ENCODE measurements at places on chromosomes 3 and 15. TPM values are rescaled to one million over a fixed set of nuclear protein-coding genes. Genes with fewer than 3 reads are reported as not detected.
A peak's percentile ranks its signal among the peaks of the same experiment; 100 is the strongest.

DNA sequence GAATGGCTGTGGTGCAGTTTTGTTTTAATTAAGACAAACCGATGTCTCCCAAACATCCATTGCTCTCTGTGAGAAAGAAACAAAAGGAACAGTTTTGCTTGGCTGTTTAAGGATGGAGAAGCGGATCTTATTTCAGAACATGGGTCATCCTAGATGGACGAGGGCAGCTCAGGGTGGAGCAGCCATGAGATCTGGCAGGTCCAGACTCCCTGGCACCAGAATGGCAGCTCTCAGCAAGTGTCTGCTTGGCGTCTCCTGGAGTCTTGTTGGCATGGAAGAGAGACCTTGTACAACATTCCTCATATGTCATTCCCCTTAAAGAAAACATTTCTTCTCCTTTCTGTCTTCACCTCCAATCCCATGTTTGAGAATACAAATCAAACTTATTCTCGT lies 93.8 kb downstream of the ADAMTSL3 start:
- DNase-seq: no peak

DNA sequence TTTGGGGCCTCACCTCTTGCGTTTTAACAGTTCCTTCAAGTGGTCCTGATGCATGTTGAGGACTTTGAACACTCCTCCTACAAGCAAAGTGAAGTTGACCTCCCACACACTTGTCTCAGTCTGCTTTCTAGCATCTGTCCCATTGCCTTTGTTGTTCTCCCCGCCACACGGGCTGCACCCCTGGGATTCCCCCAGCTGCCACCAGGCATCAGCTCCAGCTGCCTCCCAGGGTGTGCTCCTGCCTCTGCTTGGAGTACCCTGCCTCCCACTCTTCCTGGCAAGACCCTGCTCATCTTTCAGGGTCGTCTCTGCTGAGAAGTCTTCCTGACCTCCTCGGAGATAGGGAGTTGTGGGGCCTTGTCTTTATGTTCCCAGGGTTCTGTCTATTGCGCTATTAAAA lies 52.2 kb downstream of the IGF1R start:
- DNase-seq: no peak

- DNase-seq: no peak
These were observed 102.7 kb downstream of the SCAPER start for GRCh38 chr15:76802411-76802810.

DNA sequence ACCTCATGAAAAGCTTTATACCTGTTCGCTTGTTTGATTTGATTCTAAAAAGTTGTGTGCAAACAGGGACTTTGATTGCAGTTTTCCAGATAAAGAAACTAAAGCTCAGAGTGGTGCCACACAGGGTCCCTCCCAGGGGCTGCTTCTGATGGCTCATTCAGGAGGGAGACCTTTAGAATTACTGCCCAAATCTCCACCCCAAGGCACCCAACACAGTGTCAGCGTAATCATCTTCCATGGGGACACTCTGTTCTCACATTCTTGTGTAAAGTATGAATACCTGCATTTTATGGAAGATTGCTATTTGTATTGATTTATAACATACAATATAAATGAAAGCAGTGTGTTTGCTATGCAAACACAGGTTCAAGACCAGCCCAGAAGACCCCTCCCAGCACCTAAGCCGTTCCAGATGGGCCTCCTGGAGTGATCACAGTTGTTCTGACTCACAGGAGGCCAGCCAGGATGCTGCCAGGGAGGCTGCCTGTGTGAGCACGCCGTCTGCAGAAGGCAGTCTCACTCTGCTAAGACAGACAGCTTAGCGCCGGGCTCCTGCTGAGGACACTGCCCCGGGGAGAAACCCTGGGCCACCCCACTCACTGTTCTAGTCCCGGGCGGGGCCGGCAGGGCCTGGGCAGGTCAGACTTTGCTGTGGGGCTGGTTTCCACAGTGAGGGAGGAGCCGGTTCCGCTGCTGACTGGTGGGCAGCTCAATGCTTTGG lies 185.6 kb downstream of the FAM43A start:
- peak; percentile 94 for DNase-seq

DNA sequence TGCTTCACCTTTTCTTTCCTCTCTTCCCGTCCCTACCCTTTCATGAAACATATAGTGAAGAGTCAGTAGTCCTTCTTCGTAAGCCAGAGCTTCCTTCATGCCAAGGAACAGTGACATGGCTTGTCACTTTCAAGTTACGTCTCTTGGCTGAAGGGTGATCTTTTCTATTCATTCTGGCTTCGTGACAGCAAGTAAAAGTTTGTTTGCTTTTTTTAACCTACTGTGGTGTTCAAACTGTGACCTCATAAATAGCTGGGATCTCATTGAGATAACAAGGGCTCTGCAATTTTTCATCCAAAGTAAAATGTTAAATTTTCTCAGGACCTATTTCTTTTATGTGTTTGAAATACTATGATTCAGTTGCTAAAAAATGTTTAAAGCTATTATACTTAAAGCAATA lies 10.5 kb downstream of the CDIN1 start:
- DNase-seq: no peak

- DNase-seq: no peak
These were observed 97.5 kb downstream of the CHDH start for GRCh38 chr3:53748512-53749271.

DNA sequence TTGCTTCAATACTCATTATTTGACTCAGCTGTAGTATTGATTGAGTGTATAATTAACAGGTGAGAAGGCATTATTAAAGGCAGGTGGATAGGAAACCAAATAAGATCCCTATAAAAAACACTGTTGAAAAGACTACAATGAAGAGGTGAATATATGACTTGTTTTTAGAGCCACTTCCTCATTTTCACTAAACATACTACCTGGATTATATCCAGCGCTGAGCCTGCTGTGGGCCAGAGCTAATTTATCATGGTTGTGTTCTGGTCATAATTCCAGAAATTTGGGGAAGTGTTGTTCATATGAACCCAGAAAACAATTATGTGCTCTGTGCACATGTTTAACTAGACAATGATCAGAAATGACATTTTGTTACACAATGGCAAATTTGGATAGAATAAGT lies 235.3 kb upstream of the MME start:
- no peak for DNase-seq

- DNase-seq: no peak
These were observed 612 bp upstream of the TBL1XR1 start for GRCh38 chr3:177197727-177198460.

DNA sequence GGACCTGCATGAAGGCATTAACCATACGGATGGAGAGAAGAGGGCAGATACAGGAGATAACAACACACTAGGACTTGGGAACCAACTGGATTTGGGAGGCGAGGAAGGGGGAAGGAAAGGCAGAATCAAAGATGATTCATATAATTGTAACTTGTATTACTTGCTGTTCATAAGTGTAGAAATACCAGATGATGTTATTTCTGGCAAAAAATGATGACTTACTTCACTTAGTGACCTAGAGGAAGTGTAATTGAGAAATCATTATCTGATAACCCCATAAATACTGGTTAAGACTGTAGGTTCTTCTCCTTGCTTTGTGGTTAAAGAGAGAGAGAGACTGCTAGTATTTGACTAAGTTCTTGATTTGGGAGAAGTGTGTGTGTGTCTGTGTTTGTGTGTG lies 50.5 kb upstream of the GK5 start:
- no peak for DNase-seq

DNA sequence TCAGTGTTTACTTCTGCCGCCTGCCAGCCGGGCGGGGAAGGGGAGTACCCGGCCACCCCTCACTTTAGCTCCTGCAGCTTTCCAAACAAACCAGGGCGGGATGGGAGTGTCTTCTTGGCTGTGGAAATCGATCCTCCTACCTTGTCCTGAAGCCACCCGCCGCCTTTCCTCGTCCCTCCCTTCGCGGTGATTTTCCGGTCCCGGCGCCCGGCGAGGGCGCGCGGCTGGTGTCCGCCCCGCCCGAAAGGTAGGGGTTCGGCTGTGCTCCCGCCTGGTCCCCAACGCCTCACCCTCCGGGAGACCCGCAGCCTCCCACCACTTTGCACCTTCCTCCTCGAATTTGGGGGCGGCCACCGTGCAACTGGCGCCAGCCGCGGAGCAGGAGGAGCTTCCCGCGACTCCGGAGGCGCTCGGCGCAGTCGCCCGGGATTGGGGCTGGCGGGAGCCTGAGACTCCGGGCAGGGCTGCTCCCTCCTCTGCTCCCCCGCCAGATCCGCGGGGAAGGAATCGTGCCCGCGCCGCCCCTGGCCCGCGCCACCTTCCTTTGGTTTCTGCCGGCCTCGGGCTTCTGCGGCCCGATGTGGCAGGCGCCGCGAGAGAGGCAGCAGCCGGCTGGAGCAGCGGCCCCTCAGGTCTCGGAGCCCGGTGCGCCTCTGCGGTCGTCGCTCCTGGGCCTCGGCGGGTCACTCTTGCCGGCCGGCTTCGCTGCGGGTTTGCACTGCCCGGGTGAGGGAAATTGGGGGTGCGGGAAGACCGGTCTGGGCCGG lies 30.7 kb upstream of the ST3GAL6 start:
- peak; percentile 50 for DNase-seq

DNA sequence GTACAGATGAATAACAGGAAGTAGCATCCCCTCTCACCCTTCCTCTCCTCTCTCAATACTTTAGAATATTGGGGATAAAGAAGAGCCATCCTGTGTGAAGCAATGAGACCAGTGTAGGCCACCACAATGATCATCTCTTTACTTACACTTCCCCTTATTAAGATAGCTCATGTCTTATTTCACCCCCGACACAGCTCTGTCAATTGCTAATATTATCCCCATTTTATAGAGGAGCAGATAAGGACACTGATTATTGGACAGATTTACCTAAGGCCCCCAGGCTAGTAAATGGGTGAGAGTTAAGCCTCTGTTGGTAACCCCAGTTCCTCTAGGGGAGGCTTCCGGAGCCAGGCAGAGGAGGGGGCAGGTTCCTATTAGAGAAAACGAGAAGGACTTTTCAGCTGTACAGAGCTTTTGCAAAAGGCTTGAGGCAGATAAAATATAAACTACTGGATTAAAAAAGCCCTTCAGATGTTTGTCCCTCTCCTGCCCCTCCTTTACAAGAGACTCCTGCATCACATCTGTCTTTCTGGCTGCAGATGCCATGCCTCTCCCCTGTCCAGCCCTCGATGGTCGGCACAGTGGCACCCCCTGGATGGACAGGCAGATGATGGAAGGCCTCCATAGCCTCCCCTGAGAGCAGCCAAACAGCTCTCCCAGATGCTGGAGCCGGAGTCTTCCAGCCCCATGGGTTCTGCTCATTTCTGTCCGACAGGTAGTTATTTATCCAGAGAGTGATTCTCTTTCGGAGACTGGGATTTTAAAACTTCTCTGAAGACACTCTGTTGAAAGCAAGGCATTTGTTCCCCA lies 49.4 kb upstream of the LCTL start:
- no peak for DNase-seq

DNA sequence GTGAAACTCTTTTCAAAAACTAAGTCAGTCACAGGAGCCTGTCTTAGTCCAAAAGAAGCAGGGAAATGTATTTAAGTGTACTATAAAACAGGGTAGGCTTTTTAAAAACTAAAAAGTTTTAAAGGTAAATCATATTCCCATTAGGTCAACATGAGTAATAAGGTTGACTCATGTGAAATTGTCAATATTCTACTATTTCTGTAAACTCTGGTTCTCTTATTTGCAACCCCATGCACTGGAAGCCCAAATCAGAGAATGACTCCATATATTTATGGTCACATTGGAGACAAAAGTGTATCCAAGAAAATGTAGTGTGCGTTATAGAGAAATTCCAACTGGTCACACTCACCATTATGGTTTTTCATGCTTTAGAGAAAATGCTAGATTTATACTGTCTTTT lies 600.3 kb upstream of the TGFBR2 start:
- DNase-seq: no peak

GRCh38 chr3:15941958-15942357 lies 144.2 kb upstream of the ANKRD28 start:
- no peak for DNase-seq

DNA sequence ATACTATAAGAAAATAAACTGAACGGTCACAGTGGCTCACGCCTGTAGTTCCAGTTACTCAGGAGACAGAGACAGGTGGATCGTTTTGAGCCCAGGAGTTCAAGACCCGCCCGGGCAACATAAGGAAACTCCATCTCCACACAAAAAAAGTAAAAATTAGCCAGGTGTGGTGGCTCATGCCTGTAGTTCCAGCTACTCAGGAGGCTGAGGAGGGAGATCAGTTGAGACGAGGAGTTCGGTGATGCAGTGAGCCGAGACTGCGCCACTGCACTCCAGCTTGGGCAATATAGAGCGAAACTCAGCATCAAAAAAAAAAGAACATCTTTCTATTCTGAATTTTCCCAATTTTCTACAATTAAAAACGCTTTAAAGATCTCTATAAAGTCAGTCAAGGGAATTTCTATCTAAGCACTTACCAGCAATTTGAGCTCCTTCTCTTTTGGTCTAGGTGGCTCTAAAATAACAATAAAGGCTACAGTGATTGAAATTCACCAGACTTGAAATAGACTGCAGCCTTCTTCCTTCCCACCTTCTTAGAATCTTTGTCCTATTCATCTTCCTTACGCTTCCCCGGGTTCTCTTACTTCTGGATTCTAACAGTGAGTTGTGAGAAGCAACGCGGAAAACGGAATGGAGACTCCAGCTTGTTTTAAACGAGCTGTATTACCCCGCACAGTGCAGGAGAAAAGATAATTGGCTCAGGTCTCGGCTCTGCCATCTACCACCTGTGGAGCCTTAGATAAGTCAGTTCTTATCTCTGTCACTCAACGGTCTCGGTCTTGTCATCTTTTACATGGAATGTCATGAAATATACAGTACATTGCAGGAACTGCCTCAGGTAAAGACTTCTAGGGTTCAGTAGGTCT lies 812 bp upstream of the SEC62 start:
- DNase-seq: no peak

DNA sequence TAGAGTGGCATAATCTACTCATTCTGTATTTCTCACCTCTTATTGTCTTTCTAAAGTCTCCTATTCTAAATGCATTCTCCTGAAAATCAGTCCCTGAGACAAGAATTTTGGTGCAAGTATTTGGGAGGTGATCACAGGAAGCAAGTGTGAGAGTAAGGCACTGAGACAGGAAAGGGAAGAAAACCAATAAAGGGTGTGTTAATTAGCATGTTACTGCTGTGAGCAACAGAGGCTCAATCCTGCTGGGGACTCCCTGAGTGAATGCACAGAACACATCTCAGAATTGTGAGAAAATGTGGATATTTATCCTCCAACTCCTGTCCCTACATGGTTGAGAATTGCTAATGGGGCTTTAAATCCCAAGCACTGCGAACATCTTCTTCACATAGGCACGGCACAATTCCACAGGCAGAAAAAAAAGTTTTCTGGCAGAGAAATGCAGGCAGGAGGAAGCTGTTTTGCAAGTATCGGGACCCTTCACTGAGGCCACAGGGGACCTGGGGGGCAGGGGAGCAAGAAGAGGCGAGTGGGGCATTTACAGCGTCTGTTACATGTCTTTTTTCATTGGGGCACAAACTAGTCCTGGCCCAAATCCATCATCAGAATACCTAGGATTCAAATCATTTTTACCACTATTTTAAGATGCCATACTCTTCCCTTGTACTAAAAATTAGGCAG lies 27.2 kb upstream of the STT3B start:
- no peak for DNase-seq

GRCh38 chr3:101536266-101536665 lies 23.3 kb upstream of the SENP7 start:
- DNase-seq: no peak

Gene GRIP2
- total RNA-seq: not detected

Gene NR2F2
- total RNA-seq: 72.1 TPM

Gene GATA2
- 29.0 TPM for total RNA-seq

Gene TEX9
- 11.8 TPM for total RNA-seq

Gene IL5RA
- not detected for total RNA-seq

Gene PPIB
- 345 TPM for total RNA-seq

Data from PC-9 (cell line).